ENCODE measurements at places on chromosomes 3 and 15.
A peak's percentile ranks its signal among the peaks of the same experiment; 100 is the strongest.

GRCh38 chr3:25831578-25831977, 41.7 kb downstream of the OXSM start:
- no peak for DNase-seq

- no peak for DNase-seq
These were observed 1.2 kb upstream of the RYK start for GRCh38 chr3:134251731-134252391.

DNA sequence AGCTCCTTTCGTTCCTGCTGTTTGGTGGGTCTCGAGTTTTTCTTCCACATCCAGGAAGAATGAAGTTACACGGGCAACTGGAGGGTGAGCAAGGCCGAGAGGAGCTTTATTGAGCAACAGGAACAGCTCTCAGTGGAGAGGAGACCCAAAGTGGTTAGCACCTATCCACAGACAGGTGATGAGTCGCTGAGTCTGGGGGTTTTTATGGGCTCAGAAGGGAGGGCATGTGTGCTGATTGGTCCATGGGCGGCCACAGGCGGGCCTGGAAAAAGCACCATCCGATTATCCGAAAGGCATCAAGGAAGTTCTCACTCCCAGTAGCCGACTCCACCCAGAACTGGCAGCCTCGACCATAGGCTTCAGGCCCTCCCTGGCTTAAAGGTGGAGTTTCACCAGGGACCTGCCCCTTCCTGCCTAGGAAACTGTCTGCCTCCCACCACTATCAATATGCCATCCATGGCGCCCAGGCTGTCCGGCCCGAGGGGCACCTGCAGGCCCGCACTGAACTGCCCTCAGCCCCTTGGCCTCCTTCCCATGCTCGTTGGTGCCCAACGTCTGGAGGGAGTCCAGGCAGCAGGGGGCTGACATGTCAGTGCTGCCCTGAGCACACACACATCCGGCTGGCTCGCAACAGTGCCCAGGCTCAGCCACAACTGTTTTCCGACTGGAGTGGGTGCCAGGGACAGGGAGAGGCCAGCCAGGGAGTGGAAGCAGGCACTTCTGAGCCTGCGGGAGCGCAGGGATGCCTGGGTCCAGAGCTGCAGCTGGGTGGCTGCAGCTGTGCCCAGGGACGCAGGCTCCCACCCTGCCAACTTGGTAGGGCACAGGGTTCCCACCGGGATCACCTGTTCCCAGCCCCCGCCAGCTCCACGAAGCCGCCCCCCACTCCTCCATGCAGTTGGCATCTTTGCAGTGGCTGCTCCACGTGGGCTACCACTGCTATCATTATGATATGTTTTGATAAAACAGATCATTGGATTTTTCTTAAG, 170.2 kb downstream of the FNDC3B start:
- DNase-seq: no peak

GRCh38 chr3:132554437-132554836, 42.6 kb upstream of the ACKR4 start:
- peak; percentile 59 for DNase-seq

DNA sequence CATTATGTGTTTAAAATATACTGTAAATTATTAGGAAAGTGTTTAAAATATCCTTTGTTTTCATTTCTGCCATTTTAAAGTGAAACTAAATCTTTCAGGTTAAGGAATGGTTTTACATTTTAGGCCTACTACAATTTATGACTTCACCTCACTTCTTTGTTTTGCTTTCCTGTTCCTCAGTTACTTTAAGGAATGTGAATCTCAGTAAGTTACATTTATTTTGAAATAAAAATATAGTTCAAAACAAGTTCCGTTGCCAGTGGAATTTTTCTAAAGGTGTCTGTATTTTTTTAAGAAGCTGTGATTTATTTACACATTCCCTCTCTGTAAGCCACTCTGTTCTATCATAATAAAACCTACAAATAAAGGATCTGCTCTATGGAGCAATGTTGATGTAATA, 630.9 kb upstream of the AGTR1 start:
- DNase-seq: no peak

- DNase-seq: no peak
These were observed 7.7 kb downstream of the RAF1 start for GRCh38 chr3:12656193-12656592.

GRCh38 chr3:133987948-133988484, 41.7 kb downstream of the SLCO2A1 start:
- no peak for DNase-seq
